Ureter (tissue), 1 donor: ENCODE measurements at places on chromosomes 13 and 19. TPM values are rescaled to one million over a fixed set of nuclear protein-coding genes. Genes with fewer than 3 reads are reported as not detected.

DNA sequence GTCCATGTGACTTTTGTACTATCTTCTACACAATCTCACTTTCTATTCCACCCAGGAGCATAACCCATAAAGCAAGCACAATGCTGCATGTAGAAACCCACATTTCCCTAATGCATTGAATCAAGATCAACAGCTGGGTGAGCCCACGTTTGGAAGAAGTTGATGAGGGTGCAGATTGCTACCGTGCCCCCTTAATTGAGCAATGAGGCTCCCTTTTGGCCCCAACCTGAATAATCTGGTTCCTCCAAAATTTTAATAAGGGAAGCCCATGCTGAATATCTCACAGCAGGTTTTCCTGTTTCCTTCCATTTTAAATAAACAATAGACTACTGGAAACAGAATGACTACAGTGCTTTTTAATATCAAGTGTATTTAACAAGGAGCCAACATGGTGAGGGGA, 403.6 kb upstream of the SGCG start:
- DNase-seq: no peak

GRCh38 chr13:66365101-66365500, 865.0 kb downstream of the PCDH9 start:
- no peak for DNase-seq

- DNase-seq: no peak
Observed at GRCh38 chr13:23418776-23419683, 14.5 kb downstream of the SACS start.

GRCh38 chr13:81442904-81443303, 1102.0 kb upstream of the SPRY2 start:
- no peak for DNase-seq

DNA sequence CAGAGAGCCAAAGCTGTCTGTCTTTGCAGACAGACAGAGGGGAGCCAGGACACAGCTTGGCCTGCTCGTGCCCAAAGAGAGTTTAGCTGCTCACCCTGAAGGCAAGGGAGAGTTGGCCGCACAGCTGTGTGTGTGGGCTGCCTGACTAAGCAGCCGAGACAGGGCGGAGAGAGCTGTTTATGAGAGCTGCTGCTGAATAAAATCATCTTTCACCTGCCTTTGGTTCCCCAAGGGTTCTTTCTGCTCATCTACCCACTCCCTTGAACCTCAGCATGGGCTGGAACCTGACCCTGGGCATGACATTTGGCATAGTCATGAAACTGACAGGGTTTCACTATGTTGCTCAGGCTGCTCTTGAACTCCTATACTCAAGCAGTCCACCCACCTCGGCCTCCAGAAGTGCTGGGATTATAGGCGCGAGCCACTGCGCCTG, 98.2 kb downstream of the RBM26 start:
- DNase-seq: no peak

GRCh38 chr13:31043957-31044356, 111.5 kb downstream of the TEX26 start:
- no peak for DNase-seq

Gene CYP4F12
- 98.1 TPM for total RNA-seq

Gene PRTN3
- not detected for total RNA-seq

Gene PRR36
- total RNA-seq: 2.0 TPM
